ENCODE measurements at places on chromosomes 12 and 14. TPM values are rescaled to one million over a fixed set of nuclear protein-coding genes. Genes with fewer than 3 reads are reported as not detected.

The SLC6A12 gene
- total RNA-seq: 1.0 TPM

The MYO1H gene
- not detected for total RNA-seq

The TAS2R46 gene
- 0.46 TPM for total RNA-seq

The BAZ2A gene
- total RNA-seq: 131 TPM

The SIX6 gene
- not detected for total RNA-seq

The AQP2 gene
- 0.36 TPM for total RNA-seq

The TMEM229B gene
- 1.6 TPM for total RNA-seq

The SSTR1 gene
- not detected for total RNA-seq

The MYF6 gene
- total RNA-seq: not detected

The KCNC2 gene
- not detected for total RNA-seq

The CD69 gene
- 0.98 TPM for total RNA-seq

The MIA2 gene
- total RNA-seq: 19.2 TPM

The P2RX7 gene
- 0.23 TPM for total RNA-seq

The SNRPF gene
- 38.7 TPM for total RNA-seq

The PLEK2 gene
- 9.1 TPM for total RNA-seq

The SERPINA9 gene
- not detected for total RNA-seq

The TBC1D30 gene
- total RNA-seq: 8.9 TPM

The RBM25 gene
- total RNA-seq: 59.7 TPM

The KRT7 gene
- 16.8 TPM for total RNA-seq

The GNPTAB gene
- 40.8 TPM for total RNA-seq

The ZFHX2 gene
- 2.4 TPM for total RNA-seq
